Natural killer cell treated with Interleukin-12 subunit alpha and Interleukin-12 subunit beta and Interleukin-15 and Interleukin-18, amount 100 ng/mL, for 72 hours (primary cell): ENCODE measurements at places on chromosomes 1 and 21. TPM values are rescaled to one million over a fixed set of nuclear protein-coding genes. Genes with fewer than 3 reads are reported as not detected.
A peak's percentile ranks its signal among the peaks of the same experiment; 100 is the strongest.

SDHC gene
- 183 TPM for total RNA-seq

EXO1 gene
- 55.0 TPM for total RNA-seq

OR2AK2 gene
- total RNA-seq: not detected

GRCh38 chr1:39639305-39640130 lies at the start of gene HEYL:
Gene HEYL (minus strand): TSS chr1:39639643. CDS start chr1:39639625, 18 bp downstream.
- no peaks in the 10 kb centered on the region for H3K36me3 ChIP-seq
- H3K27ac ChIP-seq: no peak within 1 kb of the TSS
- peak; percentile 73 for DNase-seq
- peaks cover 26% of the 10 kb centered on the region for H3K27me3 ChIP-seq
- H3K4me1 ChIP-seq: no peaks in the 10 kb centered on the region
- peak within 1 kb of the TSS; percentile 30 for H3K4me3 ChIP-seq

GRCh38 chr1:213723187-213723586 lies 264.6 kb upstream of the PROX1 start:
- no peak for DNase-seq
- no peaks in the 10 kb centered on the region for H3K27me3 ChIP-seq
- no peaks in the 10 kb centered on the region for H3K4me1 ChIP-seq
- H3K27ac ChIP-seq: no peak overlapping the region
- no peaks in the 10 kb centered on the region for H3K36me3 ChIP-seq

- peaks cover 13% of the 10 kb centered on the region for H3K27me3 ChIP-seq
- H3K27ac ChIP-seq: no peak overlapping the region
- no peak for DNase-seq
- no peak overlapping the region for H3K4me3 ChIP-seq
Measured at GRCh38 chr1:37438869-37439343, 35.5 kb upstream of the ZC3H12A start.

DNA sequence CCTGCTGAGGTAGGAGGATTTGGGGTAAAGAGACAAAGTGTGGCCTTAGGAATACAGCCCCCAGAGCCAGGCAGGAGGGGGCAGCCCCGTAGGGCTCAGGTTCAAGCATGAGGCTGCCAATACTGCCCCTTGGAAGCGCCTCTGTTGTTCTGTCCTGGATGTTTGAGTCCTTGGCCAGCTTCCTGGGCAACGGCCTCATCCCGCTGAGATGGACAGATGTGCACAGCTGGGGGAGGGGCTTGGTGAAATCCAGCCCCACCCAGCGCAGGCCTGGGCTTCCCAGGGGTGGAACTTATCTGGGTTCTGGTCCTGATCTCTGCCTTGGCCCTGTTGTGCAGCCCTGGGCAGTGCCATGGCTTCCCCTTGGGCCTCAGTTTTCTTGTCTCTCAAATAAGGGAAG lies 34.8 kb upstream of the MAN1C1 start:
- no peaks in the 10 kb centered on the region for H3K4me1 ChIP-seq
- no peak overlapping the region for H3K27ac ChIP-seq
- H3K27me3 ChIP-seq: peaks cover 12% of the 10 kb centered on the region
- DNase-seq: no peak
- H3K4me3 ChIP-seq: no peak overlapping the region

DNA sequence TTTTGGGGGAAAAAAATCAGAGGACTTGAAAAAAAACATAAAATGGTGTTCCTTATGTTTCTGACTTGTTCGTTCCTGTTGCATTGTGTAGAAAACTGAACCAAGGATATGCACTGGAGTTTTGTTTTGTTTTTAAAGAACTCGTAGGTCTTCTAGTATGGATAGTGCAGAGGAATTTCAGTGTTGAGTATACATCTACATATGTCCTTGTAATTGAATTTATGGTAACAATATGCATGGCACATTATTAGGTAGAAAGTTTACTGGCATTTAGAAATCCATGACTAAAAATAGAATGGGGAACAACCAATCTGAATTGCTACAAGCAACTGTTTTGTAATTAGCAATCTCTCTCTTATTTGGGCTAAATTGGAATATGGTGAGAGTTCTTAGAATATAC lies 188.3 kb upstream of the ZRANB2 start:
- H3K4me1 ChIP-seq: no peaks in the 10 kb centered on the region
- H3K4me3 ChIP-seq: no peak overlapping the region
- no peaks in the 10 kb centered on the region for H3K36me3 ChIP-seq
- H3K27ac ChIP-seq: no peak overlapping the region
- no peak for DNase-seq

DNA sequence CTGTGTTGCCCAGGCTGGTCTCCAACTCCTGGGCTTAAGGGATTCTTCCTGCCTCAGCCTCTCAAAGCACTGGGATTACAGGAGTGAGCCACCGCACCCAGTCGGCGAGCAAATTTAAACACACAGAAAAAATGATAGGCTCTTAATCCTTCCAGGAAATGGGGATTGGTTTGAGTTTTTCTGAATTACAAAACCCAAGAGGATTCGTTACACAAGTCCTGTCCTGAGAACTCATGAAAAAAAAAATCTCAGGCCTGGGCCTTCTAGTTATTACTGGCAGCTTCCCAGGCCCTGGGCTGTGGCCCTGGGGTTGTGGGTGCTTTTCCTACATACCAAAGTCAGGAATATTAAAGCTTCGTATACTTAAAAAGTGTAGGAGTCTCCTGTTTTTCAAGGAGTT lies 6.3 kb upstream of the IFNGR2 start:
- no peaks in the 10 kb centered on the region for H3K36me3 ChIP-seq
- no peak for DNase-seq
- no peak overlapping the region for H3K4me3 ChIP-seq
- no peak overlapping the region for H3K27ac ChIP-seq
- H3K4me1 ChIP-seq: peaks cover 2% of the 10 kb centered on the region

GRCh38 chr21:26495283-26495849 lies 77.7 kb downstream of the CYYR1 start:
- H3K4me3 ChIP-seq: no peak overlapping the region
- H3K27ac ChIP-seq: no peak overlapping the region
- peaks cover 5% of the 10 kb centered on the region for H3K36me3 ChIP-seq

- no peak overlapping the region for H3K27ac ChIP-seq
- H3K4me1 ChIP-seq: no peaks in the 10 kb centered on the region
- no peaks in the 10 kb centered on the region for H3K27me3 ChIP-seq
- no peak overlapping the region for H3K4me3 ChIP-seq
Measured at GRCh38 chr1:225757927-225758656, 19.5 kb upstream of the SRP9 start.

DNA sequence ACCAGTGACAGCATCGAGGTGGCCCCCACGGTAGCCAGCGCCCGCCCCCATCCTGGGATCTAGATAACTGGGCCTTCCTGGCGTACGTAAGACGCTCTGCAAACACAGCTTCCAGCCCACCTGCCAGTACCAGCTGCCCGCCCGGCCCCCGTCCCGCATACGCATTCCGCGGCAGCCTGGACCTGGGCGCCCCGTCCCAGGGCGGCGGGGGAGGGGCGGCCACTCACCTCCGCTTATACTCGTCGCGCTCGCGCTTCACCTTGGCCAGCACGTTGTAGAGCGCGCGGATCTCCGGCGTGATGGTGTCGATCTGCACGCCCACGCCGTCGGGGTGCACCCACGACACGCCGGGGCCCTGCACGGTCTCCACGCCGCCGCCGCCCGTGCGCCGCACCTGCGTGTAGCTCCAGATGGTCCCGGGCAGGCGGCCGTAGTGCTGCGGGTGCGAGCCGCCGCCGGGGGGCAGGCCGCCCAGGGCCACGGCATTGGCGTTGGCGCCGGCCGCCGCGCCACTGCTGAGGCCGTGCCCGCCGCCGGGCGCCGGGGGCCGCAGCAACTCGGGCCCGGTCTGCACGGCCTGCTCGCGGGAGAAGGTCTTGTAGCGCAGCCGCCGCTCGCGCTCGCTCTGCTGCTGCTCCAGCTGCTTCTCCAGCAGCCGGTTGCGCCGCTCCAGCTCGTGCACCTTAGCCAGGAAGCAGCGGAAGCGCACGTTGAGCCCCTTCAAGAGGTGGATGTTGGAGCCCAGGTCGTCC lies 859 bp downstream of the IFFO2 start:
- H3K4me1 ChIP-seq: peaks cover 46% of the 10 kb centered on the region
- no peak for DNase-seq
- H3K27ac ChIP-seq: peak overlapping the region; percentile 100
- peak overlapping the region; percentile 92 for H3K4me3 ChIP-seq
- peaks cover 7% of the 10 kb centered on the region for H3K27me3 ChIP-seq
- H3K36me3 ChIP-seq: peaks cover 5% of the 10 kb centered on the region

- H3K4me3 ChIP-seq: no peak overlapping the region
- H3K27ac ChIP-seq: no peak overlapping the region
- H3K4me1 ChIP-seq: no peaks in the 10 kb centered on the region
- no peaks in the 10 kb centered on the region for H3K27me3 ChIP-seq
- no peak for DNase-seq
Measured at GRCh38 chr1:194117582-194117981, 931.2 kb upstream of the B3GALT2 start.

DNA sequence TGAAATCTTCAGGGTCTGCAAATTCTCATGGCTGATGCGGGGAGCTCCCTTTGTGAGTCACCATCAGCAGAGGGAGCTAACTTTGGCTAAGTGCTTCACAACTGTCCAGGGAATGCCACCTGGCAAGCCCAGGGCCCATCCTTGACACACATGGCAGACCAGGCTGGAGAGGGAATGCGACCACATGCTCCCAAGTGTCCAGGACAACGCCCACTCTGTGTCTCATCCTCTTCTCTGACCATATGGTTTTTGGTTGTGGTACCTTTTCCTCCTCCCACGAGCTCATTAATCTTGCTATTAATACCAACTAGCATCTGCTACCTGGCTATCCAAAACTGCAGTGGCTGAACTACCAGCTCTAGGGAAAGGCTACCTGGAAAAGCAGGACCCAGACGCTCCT lies 37.1 kb upstream of the CLSTN1 start:
- no peaks in the 10 kb centered on the region for H3K36me3 ChIP-seq
- no peak overlapping the region for H3K4me3 ChIP-seq
- peak overlapping the region; percentile 41 for H3K27ac ChIP-seq
- no peak for DNase-seq
- no peaks in the 10 kb centered on the region for H3K27me3 ChIP-seq
- H3K4me1 ChIP-seq: peaks cover 7% of the 10 kb centered on the region

DNA sequence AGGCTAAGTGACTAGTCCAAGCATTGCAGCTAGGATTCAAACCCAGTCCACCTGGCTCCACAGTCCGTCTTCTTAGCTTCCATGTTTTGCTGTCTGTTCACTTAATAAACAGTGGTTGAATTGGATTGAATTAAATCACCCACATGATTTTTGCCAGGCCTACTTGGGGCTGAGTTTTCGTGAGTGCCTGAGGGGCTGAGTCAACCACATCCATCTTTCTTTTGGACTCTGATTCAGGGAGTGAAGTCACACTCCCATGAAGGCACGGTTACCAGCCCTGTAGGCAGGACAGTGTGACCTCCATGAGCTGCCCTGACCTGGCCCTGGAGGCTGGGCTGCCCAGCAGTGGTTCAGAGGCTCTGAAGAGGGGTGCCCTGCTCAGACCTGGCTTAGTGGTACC lies 123.7 kb downstream of the ACTL8 start:
- no peak for DNase-seq
- no peaks in the 10 kb centered on the region for H3K4me1 ChIP-seq
- no peak overlapping the region for H3K4me3 ChIP-seq
- H3K27ac ChIP-seq: no peak overlapping the region
- peaks cover 8% of the 10 kb centered on the region for H3K27me3 ChIP-seq
- no peaks in the 10 kb centered on the region for H3K36me3 ChIP-seq

DNA sequence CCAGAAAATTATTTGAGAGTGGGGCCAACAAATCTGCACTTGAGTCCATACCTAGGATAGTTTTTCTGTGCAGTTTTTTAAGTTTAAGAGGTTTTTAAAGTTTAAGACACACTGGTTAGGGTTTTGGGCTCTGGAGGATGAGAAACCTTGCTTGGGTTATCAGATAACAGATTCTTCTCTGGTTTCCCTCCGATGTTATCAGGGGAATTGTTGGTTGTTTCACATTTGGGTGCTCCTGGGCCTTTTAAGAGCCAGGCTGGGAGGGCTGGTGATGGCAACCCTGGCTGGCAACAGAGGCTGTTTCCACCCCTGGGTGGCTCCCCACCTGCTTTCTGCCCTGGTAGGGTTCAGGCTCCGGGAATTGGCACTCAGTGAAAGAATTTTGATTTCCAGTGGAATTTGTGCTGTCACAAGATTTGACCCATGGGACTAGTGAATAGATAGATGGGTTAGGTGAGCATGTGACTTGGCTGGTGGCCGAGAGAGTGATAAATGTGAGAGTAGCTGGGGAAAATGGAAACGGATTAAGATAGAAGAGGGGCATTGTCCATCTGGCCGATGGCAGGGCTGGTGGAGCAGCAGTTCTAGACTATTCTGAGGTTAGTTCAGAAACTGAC lies 14.8 kb downstream of the VANGL1 start:
- H3K4me3 ChIP-seq: no peak overlapping the region
- no peaks in the 10 kb centered on the region for H3K36me3 ChIP-seq
- DNase-seq: no peak

- H3K27ac ChIP-seq: no peak overlapping the region
- peaks cover 28% of the 10 kb centered on the region for H3K27me3 ChIP-seq
- H3K4me3 ChIP-seq: no peak overlapping the region
Measured at GRCh38 chr1:25068829-25069228, 138.8 kb upstream of the RUNX3 start.

- H3K27me3 ChIP-seq: no peaks in the 10 kb centered on the region
- no peaks in the 10 kb centered on the region for H3K36me3 ChIP-seq
- no peaks in the 10 kb centered on the region for H3K4me1 ChIP-seq
- no peak for DNase-seq
Measured at GRCh38 chr1:99240621-99241020, 23.7 kb upstream of the PLPPR4 start.

DNA sequence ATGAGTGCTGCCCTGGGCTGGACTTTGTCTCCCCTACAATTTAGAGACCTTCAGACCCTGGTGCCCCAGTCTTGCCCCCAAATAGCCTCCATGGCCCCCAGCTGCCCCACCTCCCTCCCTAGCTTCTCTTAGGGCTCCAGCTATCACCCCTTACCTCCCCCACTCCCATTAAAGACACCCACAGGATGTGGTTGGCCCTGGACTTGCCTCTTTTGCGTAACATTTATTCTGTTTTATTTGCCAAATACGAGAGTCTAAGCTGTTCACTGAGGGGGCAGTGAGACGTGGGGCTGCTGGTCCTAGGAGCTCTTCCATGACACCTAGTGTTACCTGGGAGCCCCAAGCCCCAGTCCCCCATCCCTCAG lies 4.5 kb downstream of the ZC3H12A start:
- H3K27ac ChIP-seq: peak overlapping the region; percentile 99
- H3K4me3 ChIP-seq: peak overlapping the region; percentile 90
- H3K36me3 ChIP-seq: peaks cover 34% of the 10 kb centered on the region
- H3K4me1 ChIP-seq: peaks cover 47% of the 10 kb centered on the region
